ENCODE measurements at places on chromosomes 3 and 15.

DNA sequence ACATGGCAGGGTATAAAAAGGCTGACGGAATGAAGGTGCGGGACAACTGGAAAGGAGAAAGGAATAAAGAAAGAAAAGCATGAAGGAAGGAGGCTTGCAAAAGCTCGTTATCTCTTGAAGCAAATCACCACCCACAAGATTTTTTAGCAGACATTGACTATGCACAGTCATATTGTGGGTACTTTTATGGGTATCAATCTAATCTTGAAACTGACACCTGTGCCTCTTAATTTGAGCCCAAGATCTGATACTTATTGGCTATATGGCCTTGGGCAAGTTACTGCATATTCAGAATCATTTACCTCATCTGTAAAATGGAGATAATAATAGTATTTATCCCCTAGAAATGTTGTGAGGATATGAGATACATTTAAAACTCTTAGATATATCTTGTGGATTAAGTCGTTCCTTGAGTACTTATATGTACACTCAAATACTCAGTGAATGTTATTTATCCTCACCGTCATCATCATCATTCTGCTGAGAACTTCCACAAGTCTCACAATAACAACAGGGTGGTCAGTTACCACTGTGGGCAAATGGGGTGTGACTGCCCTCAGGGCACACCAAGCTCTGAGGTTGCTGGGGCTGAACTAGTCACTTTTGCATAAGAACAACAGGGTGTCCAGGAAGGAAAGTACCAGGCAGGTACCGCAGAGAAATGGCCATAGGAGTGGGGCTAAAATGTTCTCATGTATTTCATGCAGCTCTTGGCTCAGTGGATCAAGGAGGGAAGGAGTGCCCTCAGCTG, 266.1 kb downstream of the SLC9A9 start:
- DNase-seq: no peak

DNA sequence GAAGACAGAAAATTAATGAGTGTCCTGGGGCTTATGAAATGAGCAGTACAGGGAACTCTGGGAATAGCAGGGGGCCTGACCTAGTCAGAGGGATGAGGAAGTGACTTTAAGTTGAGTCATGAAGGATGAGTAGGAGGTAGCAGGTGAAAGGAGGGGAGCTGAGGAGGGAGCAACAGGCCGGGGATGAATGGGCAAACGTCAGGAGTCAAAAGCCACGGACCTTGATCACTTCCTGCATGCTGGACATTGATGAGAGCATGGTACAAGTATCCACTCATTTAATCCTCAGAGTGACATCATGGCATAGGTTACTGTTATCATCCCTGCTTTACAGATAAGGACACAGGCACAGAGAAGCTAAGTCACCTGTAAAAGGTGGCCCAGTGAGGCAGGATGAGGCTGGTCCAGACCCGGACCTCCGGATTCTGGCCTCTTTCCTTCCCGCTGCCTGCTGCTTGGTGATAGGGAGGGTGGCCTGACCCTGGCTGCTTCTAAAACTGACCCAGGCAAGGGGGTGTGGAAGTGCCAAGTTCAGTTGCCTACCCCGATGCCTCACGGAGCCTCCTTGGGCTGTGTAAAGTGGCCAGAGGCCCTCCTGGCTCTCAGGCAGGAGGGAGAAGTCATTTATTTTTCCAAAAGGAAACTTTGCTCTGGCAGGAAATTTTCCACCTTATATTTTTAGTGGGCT, 7.6 kb downstream of the CORO2B start:
- no peak for DNase-seq

- DNase-seq: no peak
Observed at GRCh38 chr3:12327021-12327420, 38.2 kb downstream of the PPARG start.

GRCh38 chr3:38493031-38493430, 3.1 kb upstream of the EXOG start:
- no peak for DNase-seq

DNA sequence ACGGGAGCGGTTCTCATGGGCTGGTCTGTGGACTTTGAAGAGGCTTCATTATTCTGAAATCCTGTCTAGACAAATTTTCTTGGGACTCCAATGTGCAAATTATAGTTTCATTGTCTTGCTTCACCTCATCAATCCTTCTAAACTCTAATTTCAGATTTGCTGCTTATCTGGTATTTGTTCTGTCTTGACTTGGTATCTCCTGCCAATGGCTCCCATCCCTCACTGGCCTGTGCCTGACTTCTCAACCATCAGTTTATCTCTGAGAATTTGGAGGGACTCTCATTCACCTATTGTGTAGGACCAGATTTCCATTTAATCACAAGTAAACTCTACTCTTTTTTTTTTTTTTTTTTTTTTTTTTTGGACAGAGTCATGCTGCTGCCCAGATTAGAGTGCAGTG, 960.2 kb upstream of the NR2F2 start:
- DNase-seq: no peak

- DNase-seq: no peak
Observed at GRCh38 chr15:66707310-66708082, 5.5 kb downstream of the SMAD6 start.

GRCh38 chr3:129665024-129665768, 58.7 kb upstream of the PLXND1 start:
- no peak for DNase-seq
